ENCODE measurements at places on chromosomes 4 and X. TPM values are rescaled to one million over a fixed set of nuclear protein-coding genes. Genes with fewer than 3 reads are reported as not detected.

Gene PRSS12
- 59.9 TPM for total RNA-seq

Gene GUCY2F
- under 0.01 TPM for total RNA-seq

Gene ENOPH1
- total RNA-seq = 43.6 TPM

Gene PCSK1N
- total RNA-seq = 0.17 TPM

Gene ATP1B4
- not detected for total RNA-seq

Data from fibroblast of lung (primary cell).